ENCODE measurements at places on chromosomes 4 and X.

DNA sequence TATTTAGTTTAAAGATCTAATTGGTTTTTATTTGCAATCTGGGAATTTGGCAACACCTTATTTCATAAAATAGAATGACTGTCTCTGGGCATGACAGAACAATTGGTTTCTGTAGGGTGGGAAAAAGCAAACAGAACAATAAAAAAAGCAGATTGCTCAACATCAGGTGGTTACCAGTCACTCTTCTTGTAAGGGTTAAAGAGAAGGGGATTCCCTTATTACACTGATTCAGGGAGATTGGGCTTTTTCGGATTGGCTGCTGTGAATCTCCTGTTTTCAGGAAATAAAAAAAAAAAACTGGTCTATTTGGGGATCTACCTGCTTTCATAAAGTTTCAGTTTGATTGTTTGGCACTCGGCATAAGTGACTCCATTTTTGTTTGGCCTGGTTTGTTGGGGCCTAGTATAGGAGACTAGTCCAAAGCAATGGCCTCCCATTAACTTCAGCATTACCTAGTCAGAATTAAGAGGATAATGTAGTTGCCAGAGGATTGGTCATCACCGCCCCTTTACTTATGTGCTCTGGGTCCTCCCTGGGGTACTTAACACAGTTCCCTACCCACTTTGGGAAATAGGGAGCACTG, 380.5 kb downstream of the IDS start:
- no peak for DNase-seq

DNA sequence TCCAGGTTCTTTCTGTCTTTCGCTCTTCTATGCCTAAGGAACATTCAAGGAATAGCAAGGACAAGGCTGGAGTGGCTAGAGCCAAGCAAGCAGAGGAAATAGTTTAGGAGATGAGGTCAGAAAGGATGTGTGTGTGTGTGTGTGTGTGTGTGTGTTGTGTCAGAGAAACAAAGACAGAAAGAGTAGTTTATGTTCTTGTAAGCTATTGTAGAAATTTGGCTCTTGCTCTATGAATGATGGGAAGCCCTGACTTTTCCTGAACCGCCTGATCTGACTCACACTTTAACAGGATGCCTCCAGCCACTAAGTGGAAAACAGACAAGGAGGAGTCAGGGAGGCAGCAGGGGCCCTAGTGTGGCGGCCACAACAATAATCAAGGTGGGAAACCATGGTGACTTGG, 39.7 kb downstream of the LGI2 start:
- no peak for DNase-seq

GRCh38 chrX:66760651-66761050, 121.8 kb upstream of the EDA2R start:
- DNase-seq: no peak

GRCh38 chrX:98357146-98357545, 1473.4 kb downstream of the RPA4 start:
- DNase-seq: no peak

DNA sequence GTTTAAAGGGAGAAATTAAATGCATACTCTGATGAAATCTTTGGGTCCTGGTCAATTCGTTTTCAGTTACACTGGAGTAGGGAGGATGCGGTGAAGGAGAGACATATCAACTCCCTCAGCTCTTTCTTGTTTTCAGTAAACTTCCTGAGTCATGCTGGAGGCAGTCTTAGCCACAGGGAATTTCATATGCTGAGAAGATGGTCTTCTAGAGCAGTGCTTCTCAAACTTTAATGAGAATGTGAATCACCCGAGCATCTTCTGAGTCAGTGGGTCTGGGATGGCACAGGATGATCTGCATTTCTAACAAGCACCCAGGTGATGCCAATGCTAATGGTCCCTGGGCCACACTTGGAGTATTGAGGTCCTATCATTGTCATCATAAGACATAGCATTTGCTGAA, 214.5 kb downstream of the KIT start:
- DNase-seq: no peak

DNA sequence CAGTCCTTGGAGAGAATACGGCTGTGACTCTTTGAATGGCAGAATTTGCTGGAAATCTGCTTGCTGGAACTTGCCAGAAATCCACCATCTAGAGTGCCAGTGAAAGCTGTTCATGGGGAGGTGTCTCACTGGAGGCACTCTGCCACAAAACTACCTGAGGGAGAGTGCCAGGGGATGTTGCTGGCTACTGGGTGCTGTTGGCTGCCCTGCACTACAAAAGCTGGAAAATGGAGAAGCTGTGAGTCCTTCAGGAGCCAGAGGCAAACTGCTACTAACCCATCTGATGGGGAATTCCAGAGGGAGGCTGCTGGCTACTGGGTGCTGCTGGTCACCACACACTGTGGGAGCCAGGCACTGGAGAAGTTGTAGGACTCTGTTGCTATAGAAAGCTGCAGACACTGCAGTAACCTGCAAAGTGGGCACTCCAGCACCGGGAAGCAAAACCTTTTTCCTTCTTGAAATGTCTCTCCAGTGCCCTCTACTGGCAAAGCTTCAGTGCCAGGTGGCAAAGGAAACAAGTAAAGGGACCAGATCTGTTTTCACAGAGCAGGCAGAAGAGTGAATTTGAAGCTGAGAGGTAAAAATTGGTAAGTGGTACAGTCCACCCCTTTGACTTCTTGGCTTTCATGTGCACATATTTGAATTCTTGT, 47.8 kb upstream of the HSD17B10 start:
- peak; percentile 23 for DNase-seq

GRCh38 chr4:48778431-48779094, 1.5 kb downstream of the FRYL start:
- DNase-seq: no peak

DNA sequence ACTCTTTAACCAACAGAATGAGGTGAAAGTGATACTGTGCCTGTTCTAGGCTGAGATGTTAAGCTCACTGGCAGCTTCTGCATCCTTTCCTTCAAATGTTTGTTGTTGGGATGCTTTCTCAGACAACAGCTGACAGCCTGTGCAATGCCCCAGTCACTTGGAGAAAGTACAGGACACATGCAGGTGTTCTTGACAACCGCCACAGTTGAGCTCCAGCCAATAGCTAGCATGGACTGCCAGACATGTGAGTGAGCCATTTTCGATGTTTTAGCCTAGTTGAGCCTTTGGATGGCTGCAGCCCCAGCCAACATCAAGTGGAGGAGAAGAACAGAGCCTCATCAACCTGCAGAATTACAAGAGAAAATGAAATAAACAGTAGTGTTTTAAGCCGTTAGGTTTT, 94.1 kb upstream of the PPP3CA start:
- no peak for DNase-seq

- peak; percentile 18 for DNase-seq
These were observed 41.5 kb downstream of the DTHD1 start for GRCh38 chr4:36322921-36323354.

DNA sequence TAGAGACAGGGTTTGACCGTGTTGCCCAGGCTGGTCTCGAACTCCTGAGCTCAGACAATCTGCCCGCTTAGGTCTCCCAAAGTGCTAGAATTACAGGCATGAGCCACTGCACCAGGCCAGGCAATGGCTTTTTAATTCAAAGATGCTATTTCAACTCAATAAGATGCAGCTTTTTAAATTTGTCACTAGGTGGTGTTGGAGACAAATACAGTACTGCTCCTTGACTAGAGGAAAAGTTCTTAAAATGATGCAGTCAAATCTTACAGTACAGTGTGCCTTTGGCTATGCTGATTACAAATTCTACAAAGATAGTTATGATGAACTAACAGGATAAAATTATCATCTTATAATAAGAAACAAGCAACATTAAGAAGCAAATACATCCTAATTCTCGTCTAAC, 441.1 kb downstream of the KCNIP4 start:
- DNase-seq: no peak

GRCh38 chr4:17327591-17327990, 184.3 kb downstream of the QDPR start:
- DNase-seq: no peak

GRCh38 chrX:53244610-53245009, 19.6 kb upstream of the KDM5C start:
- DNase-seq: no peak

- DNase-seq: no peak
These were observed 19.1 kb upstream of the ARX start for GRCh38 chrX:25034889-25035288.

DNA sequence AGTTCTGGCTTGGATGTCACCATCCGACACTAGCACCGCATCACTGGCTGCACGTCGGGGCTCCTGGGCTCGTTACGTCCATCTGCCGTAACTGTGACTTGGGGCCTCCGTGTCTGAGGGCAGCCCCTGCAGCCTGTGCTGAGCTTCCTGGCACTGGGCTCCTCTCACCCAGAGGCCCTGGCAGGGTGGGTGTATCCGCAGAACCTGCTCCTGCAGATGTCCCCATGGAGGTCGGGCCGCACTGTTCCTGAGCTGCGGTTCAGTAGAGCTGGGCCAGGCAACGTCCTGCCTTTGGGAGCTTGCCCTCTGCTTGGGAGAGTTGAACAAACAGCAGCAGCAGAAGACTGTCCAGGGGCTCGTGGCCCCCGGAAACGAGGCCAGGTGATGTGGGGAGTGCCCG, 71.4 kb downstream of the RGS12 start:
- no peak for DNase-seq

- no peak for DNase-seq
These were observed 178.4 kb upstream of the RPS6KA3 start for GRCh38 chrX:20445109-20445508.

- DNase-seq: no peak
These were observed 276.4 kb downstream of the PDGFC start for GRCh38 chr4:156695163-156695562.

- DNase-seq: no peak
These were observed 502.8 kb downstream of the DMD start for GRCh38 chrX:32708542-32708941.

GRCh38 chrX:42237956-42238355, 314.6 kb upstream of the CASK start:
- no peak for DNase-seq

DNA sequence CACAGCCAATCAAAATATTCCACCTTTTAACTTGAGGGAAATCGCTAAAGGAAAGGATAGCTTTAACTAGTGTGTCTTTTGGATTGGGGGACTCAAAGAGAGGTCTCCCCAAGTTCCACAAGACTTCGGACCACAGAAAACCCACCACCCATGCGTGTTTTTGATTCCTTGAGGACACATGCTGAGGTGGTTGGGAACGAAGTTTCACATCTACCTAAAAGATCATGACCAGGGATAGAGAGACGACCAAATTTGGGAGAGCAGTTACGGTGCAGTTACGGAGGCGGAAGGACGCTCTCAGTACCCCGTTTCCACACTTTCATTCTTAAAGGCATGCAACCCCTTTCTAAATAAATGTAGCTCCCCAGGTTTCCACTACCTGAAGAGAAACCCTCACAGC, 1.1 kb downstream of the PCYT1B start:
- DNase-seq: no peak

- DNase-seq: no peak
These were observed 46.9 kb upstream of the ATP8A1 start for GRCh38 chr4:42703813-42704212.

GRCh38 chr4:113157086-113157857, 107.8 kb downstream of the ANK2 start:
- DNase-seq: no peak

DNA sequence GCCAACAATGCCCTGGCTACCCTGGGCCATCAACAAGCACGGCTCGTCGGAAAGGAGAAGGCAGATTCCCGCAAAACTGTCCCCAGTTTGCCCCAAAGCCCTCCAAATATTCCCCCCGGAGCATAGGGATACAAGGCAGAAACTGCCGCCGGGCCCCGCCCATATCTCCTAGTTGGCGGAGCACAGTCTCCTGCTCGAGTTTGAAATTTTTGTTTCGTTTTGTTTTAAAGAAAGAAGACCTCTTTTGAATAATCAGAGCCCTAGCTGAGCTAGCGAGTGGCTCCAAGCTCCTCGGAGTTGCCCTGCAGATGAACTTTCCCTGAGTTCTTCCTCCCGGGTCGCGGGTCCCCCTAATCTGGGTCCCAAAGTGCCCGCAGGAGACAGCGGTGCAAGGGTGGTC, 138.1 kb upstream of the ZIC3 start:
- DNase-seq: no peak

DNA sequence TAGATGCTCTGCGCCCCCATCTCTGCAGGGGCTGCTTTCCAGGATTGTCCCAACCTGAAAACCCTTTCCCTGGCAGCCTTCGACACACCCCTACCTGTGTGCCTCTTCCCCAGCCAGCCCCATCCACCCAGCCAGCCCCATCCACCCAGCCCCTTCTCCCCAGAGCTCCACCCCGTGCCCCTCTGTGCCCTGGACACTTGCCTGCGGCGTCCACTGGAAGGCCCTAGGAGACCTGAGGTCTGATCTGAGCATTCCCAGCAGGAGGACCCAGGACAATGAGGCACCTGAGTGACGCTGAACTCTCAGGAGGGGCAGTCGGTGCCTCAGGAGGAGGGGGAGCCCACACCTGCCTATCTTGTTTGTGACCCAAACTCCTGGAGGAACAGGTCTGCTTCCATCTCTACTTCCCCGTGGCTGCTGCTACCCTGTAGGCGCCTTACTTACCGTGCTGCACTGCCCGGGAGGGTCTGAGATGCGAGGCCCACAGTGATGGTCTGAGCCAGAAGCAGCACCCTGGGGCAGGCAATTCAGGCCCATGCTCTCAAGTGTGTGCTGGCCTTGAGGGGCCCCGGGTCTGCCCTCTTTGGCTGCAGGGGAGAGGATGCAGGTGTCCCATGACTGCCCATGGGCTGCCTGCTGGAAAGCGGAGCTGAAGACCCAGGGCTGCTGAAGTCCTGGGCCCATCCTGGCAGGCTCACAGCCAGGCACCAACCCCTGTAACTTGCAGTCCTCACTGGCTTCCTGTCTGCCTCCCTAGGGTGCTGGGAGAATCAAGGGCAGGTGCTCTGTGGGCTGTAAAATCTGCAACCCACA, 4.9 kb downstream of the LRPAP1 start:
- no peak for DNase-seq

- DNase-seq: no peak
These were observed 34.9 kb upstream of the SLC25A14 start for GRCh38 chrX:130304587-130305368.

- DNase-seq: no peak
These were observed 106.3 kb downstream of the RPA4 start for GRCh38 chrX:96989830-96990571.

- DNase-seq: no peak
These were observed 186.3 kb downstream of the MOSPD2 start for GRCh38 chrX:15059474-15059873.

DNA sequence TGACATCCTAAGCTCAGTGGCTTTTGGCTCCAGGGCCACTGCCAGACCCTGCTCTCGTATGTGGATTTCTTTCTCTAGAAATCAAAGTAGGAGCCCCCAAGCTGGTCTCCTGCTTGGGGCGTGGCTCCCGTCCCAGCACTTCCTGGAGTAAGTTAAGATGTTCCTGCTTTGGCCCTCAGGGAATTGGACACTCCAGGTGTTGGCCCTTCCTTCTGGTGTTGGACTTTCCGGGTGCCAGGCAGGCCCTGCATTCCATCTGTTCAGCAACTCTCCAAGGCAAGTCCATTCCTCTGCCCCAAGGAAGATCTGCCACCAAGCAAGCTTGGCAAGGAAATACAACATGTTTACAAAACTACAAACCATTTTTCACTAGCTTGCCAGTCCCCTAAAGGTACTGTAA, 22.1 kb upstream of the GPC4 start:
- DNase-seq: no peak

All from activated CD4-positive, alpha-beta T cell treated with anti-CD3 and anti-CD28 coated beads, Interleukin-2, amount 50 U/mL, for 4 hours (primary cell).